ENCODE measurements at places on chromosomes 2 and 18.

GRCh38 chr18:25103468-25104155 lies 248.4 kb downstream of the ZNF521 start:
- no peak for DNase-seq

DNA sequence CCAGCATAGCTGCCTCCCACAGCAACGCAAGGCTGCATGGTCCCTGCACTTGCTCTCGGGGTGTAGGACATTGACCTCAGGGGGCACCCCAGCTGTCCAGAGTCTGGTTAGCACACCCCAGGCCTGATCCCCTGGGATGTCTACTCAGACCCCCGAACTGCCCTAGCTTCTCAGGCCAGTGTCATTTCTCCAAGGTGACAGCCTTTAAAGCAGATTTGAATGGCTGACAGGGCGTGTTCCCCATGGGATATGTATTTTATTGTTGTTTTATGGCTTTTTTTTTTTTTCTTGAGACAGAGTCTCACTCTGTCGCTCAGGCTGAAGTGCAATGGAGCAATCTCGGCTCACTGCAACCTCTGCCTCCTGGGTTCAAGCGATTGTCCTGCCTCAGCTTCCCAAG lies 40.8 kb upstream of the PTMA start:
- DNase-seq = no peak

DNA sequence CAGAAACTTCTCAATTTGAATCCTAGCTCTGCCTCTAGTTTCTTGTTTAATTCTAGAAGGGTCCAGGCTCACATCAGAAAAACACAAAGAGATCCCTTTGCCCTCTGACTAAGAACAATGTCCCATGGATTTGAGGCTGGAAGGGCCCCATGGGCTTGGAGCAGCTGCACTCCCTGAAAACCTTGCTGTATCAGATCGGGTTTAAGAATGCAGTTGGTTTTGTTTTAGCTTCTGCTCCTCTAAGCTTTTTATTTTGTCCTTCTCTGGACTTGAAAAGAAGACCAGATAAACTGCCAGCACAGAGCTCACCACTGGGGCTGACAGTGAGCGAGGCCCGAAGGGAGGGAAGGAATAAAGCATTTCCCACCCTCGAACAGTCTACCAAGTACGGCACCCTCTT lies 69.2 kb upstream of the WIPF1 start:
- DNase-seq = no peak

GRCh38 chr18:73563345-73563744 lies 584.3 kb downstream of the FBXO15 start:
- no peak for DNase-seq

- DNase-seq = no peak
These were observed 80.0 kb upstream of the FAM136A start for GRCh38 chr2:70381821-70382220.

- no peak for DNase-seq
These were observed 78.3 kb upstream of the CRIM1 start for GRCh38 chr2:36277146-36277808.

DNA sequence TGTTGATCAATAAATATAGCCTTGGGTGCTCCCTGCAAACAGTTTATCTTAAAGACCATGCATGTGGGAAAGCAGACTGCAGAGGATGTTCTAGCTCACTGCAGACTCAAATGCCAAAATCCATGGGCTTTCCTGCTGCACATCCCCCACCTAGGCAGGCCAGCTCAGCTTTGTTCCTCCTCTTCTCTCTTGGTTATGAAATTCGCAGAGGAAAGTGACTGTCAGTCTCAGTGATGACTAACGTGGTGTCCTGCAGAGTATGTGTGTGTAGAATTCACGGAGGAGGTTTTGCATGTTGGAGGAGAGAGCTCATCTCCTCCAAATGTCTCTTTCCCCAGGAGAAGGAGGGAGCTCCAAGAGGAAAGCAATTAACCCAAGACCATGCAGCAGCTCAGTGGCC lies 21.4 kb upstream of the KCNS3 start:
- DNase-seq = no peak

DNA sequence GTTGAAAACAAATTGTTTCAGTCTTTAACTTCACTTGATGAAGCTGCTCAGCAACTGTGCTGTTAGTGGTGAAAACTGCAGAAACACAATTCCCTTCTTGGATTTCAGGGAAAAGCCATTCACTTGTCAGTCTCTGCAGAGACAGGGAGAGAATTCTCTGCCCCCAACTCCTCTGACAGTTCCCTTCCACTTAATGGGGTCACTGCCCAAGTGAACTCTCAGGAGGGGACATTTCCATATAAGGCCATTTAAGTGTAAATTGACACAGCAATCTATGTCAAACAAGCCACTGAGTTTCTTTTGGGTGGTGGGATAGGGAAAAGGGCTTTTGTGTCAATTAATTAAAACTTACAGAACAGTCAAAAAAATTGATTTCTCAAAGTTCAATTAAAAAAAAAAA lies 51.4 kb upstream of the DNER start:
- no peak for DNase-seq

DNA sequence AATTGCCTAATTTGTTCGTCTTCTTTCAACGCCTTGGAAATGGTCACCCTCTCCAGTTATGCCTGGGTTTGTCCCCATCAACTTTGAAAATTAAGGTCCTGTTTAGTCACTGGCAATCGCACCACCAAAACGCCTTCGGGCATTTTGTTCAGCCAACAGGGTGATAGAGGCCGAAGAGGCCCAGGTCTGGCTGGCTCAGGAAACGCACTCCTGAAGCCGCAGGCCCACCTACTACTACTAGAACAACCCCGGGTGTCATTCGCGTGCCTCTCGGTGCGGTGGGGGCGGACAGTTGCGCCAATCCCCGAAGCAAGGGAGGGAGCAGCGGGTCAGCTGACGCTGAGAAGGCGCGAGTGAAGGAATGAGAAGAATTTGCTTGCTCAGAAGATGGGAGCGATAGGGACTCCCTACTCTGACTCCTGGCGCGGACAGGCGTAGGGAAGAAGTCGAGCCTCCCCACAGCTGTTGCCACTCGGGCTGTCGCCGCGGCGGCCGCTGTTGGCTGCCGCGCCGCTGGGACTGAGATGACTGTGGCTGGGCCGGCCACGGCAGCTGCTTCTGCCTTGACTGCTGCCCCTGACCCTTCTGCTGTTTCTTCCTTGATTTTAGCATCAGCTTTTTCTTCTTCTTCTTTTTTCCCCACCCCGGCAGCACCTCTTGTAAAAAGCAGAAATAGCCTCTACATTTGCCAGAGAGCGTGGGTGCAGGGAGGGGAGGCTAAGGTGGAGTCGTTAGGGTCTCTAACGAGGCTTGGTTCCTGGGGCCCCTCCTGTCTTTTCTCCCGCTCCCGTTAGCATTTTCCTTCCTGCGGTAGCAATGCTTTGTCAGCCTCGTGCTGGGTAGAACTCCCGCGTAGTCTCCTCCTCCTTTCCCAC lies 387.6 kb downstream of the FIGN start:
- DNase-seq = peak; percentile 29

DNA sequence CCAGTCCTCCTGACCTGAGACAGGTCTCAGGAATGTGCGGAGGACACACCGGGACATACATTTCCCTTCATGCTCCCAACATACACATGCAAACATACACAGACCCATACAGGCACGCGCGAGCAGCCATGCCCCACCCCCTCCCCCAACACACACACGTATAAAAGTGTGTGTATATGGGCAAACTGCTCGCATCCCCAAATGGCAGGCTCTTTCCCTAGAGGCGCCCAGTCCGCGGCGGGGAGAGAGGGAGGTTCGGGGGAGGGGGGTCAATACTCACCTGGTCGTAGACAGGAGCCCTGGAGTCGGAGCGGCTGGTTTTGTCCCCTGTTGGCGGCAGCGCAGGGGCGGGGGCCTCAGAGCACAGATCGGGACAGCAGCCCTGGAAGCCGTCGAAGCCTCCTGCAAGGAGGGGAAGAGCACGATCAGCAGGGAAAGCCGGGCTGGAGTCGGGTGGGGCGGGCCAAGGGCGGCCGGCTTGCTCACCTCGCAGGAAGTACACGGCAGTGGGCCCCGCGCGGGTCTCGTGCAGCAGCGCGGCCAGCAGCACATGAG lies 682 bp downstream of the DUSP2 start:
- DNase-seq = no peak

- DNase-seq = no peak
These were observed 12.5 kb upstream of the HAAO start for GRCh38 chr2:42804891-42805290.

GRCh38 chr2:203450561-203450960 lies 84.5 kb downstream of the RAPH1 start:
- DNase-seq = no peak

DNA sequence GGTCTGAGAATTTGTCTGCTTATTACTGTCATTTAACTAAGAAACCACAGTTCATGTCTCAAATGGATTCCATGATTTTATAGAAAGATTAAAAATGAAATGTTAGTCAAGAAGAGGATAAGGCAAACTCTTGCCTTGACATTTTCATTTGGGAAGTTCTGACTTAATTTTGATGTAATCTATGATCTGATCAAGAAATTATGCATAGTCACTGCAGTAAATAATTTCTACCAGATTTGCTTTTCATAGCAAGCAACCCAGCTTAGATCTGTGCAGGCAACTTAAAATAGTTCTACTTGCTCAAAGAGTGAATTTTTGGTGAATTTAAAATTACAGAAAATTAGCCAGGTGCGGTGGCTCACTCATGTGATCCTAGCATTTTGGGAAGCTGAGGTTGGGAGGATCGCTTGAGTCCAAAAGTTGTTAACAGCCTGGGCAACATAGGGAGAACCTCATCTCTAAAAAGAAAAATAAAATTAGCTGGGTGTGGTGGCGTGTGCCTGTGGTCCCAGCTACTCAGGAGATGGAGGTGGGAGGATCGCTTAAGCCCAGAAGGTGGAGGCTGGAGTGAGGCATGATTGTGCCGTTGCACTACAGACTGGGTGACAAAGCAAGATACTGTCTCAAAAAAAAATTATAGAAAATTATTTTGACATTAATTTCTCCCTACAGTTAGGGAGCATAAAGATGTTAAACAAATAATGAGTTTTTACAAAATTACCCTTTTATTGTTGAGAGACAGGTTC lies 158.7 kb upstream of the MYO3B start:
- no peak for DNase-seq

GRCh38 chr18:76805221-76805620 lies 17.1 kb upstream of the ZNF236 start:
- no peak for DNase-seq

DNA sequence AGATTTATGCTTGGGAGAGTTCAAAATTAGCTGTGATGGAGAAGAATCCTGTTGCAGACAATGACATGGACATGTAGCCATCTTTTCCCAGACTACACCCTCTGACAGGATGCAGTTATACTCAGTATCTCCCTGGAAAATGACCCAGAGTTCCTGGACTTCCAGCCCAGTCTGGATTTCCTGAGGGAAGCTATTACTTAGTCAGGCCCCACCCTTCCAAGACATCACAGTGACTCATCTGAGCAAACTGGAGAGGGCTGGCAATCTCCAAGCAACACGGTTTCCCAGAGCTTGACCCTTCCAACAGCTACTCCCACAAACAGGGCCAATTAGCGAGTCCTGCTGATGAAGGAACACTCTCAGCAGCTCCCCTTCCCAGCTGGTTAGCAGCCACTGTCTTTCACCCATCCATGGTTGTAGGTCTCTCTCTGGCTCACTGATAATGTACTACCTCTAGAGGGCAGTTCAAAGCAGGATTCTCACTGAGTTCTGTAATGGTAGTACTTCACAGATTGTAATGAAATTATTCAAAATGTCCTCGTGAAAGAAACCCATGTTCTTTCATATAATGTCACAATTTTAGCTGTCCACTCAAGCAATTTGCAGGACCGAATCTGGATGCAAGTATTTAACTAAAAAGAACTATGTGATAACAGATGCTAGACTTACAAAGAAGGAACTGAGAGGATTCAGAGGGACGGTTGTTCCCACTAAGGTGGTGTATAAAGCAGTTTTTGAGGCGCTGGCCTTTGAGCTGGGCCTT lies 110.2 kb downstream of the MDH1 start:
- peak; percentile 34 for DNase-seq

GRCh38 chr2:180268006-180268405 lies 260.9 kb upstream of the CWC22 start:
- no peak for DNase-seq

- no peak for DNase-seq
These were observed 104.8 kb upstream of the RAB12 start for GRCh38 chr18:8504424-8504823.

DNA sequence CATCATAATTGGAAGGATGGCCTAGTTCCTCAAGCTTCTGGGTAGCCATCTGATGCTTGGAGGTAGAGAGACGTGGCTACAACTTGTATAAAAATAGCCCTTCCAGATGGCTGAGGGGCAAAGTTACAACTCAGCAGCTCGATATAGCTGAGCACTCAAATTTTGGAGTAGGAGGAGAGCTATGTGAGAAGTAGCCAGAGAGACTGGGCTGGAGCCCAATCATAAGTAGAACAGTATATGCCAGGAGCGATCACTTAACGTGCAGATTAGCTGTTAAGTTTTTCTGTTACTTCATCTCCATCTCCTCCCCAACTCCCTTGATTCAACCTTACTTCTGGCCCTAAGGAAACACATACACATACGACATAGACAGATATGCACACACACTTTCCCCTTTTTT lies 28.8 kb downstream of the CNRIP1 start:
- no peak for DNase-seq

- no peak for DNase-seq
These were observed 304.3 kb downstream of the CELF4 start for GRCh38 chr18:37261246-37261840.

- DNase-seq = peak; percentile 81
These were observed 4.6 kb upstream of the ARID5A start for GRCh38 chr2:96531872-96532505.

DNA sequence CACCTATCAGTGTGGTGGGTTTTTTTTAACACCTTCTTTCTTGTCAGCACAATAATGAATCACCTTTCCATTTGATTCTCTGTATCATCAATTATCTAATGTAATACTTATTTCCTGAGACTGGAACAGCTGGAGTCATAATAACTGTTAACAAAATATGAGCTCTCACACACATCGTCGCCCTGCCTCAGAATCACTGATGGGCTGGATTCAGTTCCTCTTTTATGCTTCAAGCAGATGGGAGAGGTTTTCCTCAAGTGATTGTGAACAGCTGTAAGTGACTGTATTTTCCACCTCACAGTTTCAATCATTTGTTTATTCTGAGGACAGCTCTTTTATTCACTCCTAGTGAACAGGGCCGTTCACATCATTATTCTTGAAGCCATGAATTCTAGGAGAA lies 330.2 kb downstream of the DSC3 start:
- no peak for DNase-seq

GRCh38 chr18:22347606-22348511 lies 69.9 kb downstream of the CTAGE1 start:
- no peak for DNase-seq

GRCh38 chr2:134119117-134119712 lies 134.7 kb upstream of the MGAT5 start:
- no peak for DNase-seq

DNA sequence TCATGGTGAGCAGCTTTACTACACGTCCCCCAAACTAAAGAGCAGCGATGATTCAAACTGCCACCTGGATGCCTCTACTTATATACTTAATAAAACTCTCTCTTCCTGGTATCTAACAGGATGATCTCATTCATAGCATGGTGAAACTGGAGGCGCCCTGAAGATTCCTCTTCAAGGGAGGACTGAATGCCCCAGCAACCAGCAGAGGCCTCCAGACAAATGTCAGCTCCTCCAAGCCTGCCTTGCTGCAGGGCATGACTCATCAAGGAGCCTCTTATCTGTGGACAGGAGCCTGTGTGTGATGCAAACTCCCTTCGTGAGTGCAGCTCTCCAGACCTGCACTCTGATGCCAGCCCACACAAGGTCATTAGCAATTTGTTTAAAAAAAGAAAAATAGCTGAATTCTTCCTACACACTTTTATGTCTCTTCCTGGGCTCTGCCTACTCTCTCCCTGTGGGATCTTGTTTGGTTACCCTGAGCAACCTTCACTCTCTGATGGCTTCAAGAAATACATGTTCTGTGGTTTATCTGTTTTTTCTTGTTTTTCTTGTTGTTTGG lies 30.2 kb downstream of the LONRF2 start:
- DNase-seq = no peak
